ENCODE measurements at places on chromosomes 3 and 15. TPM values are rescaled to one million over a fixed set of nuclear protein-coding genes. Genes with fewer than 3 reads are reported as not detected.

The CIAO2A gene
- polyA plus RNA-seq, result 61.2 TPM

The DNAJA4 gene
- polyA plus RNA-seq, result 2.5 TPM

The TMC3 gene
- not detected for polyA plus RNA-seq

DNA sequence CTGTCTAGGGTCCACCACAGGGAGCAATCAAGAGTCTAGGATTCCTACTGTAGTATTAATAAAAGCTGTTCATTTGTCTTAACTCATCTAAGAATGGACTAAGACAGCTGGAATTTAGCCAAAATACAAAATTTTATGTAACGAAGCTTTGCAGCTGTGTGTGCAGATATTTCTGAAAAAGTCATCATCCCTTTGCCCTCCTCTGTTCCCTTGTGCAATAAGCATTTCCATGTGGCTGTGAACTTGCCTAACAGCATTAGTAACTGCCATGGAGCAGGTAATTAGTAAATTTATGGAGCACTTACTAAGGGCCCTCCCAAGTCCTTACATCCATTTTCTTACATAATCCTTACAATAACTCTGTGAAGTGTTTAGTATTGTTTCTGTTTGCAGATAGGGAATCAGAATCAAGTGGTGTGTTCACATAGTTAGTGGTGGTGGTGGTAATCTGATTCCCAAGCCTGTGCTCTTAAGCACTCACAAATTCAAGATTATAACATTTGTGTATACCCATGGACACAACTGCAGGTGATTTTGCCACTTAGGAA is 114.5 kb downstream of the RARB start:
- no peak for DNase-seq

GRCh38 chr3:31878231-31878838 is 102.7 kb downstream of the OSBPL10 start:
- DNase-seq, result no peak

- DNase-seq, result no peak
Measured at GRCh38 chr3:12750658-12751071, 8.4 kb downstream of the TMEM40 start.

DNA sequence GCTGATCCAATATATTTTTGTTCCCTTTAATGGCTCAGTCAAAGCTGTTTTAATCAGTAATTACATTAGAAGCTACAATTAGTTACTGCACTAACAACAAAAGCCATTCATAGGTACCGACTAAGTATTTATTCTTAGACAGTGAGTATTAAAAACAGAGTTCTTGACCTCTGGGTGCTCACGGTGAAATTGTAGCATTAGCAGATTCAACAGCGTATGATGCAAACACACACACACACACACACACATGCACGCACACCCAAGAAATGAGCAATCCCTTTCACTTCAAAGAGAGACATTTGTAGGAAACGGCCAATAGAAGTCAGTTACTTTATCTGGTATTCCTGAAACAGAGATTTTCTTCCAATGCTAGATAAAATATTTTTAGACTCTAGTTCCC is 27.0 kb upstream of the MITF start:
- DNase-seq, result no peak

DNA sequence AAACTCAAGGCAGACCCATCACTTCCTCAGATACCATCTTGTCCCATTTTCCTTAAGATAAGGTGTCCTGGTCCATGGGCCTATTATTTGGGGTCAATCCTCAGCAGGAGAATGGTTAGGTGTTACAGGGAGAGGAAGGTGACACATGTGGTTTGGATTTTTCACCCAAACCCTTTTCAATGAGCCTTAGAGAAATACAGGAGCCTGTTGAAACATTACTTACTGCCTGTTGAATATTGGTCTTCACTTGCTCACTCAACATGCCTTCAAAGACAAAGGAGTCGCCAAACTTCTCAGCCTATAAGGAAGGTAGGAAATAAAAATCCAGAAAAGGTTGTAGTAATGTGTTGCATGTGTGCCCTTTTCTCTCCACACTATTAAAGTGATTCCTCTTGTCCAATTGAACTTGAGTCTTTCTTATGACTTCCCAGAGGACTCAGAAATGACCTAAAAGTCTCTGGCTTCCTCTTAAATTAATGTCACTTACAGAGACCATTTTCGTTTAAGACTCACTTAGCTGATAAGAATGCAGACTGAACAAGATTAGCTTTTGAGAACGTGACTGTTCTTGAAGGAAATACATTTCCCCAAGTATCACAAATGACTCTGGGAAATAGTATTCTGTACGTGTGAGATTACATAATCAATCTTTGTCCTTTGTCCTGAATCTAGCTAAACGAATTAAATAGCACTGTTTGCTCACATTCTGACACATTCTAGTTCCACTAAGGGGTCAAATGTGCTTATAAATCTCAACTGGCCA is 17.8 kb downstream of the SUMF1 start:
- DNase-seq, result no peak

Measured in CD14-positive monocyte (primary cell).